EH (cell line): ENCODE measurements at places on chromosomes 6 and 20.

GRCh38 chr20:13432126-13432525 is 206.6 kb downstream of the TASP1 start:
- no peak for DNase-seq

DNA sequence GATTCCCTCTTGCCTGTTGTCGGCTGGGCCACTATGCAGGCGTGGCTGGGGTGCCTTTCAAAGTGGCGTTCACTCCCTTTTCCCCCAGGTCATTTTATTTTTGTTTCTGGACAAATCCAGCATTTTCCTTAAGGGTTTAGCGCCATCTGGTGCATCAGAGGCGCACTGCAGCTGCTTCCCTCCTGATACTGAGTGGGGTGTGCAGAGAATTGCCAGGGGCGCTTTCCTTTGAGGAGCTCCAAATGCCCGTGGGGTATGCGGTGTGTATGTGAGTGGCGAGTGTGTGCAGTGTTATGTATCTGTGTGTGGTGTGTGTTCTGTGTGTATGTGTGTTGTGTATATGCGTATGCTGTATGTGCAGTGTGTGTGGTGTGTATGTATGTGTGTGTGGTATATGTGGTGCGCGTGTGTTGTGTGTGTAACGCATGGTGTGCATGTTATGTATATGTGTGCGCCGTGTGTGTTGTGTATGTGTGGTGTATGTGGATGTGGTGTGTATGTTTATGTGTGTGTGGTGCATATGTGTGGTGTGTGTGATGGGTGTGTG is 100.1 kb upstream of the AGPAT4 start:
- peak; percentile 55 for DNase-seq

- DNase-seq = no peak
Measured at GRCh38 chr6:132972254-132972653, 157.9 kb downstream of the RPS12 start.

- DNase-seq = peak; percentile 25
Measured at GRCh38 chr6:13914351-13914750, 10.4 kb upstream of the RNF182 start.

GRCh38 chr20:35187584-35188190 is 15.8 kb downstream of the PROCR start:
- DNase-seq = no peak

DNA sequence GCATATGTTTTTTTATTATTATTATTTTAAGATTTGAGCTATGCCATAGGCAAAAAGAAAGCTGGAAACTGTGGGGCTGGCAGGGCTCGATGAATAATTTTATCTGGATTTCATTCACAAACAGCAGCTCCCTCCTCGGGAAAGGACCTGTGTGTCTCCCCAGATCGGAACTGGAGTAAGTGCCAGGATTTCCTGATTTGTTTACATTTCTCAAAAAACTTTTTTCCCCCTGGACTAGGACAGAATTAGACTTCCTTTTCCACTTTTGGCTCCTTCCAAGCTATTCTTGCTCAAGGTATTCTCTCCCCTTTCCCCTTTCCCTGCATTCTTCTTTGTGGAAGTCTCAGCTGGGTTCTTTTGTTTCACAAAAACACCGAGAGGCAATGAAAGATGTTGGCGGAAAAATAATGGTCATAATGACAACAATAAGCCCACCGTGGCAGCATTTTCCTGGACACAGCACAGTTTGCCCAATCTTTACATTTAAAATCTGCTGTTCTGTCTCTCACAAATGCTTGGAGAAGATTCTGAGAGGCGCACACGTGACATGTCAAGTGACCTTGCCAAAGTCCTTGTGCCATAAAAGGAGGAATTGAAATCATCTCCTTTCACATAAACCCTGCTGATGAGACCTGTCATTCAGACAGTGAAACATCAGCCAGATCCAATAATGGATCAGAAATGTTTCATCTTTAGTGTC is 85.8 kb upstream of the PREP start:
- peak; percentile 38 for DNase-seq

GRCh38 chr6:52125139-52125538 is 37.7 kb upstream of the PKHD1 start:
- no peak for DNase-seq

DNA sequence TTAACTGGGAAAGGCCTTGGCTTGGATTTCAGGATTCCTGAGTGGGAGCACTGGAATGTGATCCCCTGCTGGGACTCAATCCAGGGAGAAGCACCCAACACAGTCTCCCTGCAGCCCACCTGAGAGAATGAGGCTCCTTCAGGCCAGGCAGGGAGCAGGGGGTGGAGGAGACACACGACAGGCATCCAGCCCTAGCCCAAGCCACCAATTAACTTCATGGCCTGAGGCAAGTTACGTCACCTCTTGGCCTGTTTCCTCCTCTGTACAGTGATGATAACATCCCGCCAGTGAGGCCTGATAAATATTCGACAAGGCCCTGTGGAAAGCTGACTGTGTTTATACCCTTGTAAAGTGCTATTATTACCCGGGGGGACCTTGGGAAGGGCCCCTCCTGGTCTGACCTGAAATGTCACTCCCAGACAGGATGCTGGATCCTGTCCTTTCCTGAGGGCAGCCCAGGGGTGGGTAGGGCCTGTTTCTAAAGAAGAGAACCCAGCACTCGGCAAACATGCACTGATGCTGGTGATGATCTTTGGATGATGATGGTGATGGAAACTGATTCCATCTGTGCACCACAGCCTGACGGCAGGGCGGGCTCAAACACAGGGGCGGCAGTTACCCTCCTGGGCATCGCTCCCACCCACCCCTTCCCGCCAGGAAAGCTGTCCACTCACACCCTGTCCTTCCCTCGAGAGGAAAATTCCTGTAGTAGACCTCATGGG is 12.4 kb downstream of the FRS3 start:
- DNase-seq = peak; percentile 95

- DNase-seq = no peak
Measured at GRCh38 chr20:9993137-9993536, 41.6 kb upstream of the ANKEF1 start.

DNA sequence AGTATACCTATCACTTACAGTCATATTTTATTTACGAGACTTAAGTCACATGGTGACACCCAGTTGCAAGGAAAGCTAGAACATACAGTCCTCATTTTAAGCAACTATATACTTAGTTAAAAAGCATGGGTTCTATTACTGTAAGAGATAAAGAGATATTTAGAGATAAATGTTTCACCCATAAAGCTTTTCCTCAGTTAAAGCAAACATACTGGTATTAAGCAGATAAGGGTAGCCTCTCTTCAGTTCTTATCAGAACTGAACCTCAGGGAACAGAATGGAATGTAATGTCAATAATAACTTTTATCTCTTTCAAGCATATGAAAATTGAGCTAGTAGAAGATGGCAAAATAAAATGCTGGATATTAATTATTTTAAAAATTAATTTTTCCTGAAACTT is 9.9 kb upstream of the ASCC3 start:
- DNase-seq = no peak

DNA sequence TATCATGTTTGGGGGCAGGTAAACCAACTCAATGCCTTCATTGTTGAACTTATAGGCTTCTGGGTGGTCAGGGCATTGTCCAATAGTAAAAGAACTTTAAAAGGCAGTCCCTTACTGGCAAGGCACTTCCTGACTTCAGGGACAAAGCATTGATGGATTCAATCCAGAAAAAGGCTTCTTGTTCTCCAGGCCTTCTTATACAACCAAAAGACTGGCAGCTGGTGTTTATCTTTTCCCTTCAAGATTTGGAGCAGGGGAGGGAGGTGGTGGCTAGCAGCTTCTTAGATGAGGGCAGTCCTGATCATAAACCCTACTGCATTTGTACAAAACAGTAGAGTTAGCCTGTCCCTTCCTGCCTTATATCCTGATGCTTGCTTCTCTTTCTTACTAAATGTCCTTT is 57.5 kb downstream of the NCOA3 start:
- DNase-seq = peak; percentile 62

GRCh38 chr20:31751126-31751525 is 12.0 kb downstream of the TPX2 start:
- DNase-seq = peak; percentile 97

GRCh38 chr6:156994215-156995076 is 217.3 kb downstream of the ARID1B start:
- DNase-seq = no peak

DNA sequence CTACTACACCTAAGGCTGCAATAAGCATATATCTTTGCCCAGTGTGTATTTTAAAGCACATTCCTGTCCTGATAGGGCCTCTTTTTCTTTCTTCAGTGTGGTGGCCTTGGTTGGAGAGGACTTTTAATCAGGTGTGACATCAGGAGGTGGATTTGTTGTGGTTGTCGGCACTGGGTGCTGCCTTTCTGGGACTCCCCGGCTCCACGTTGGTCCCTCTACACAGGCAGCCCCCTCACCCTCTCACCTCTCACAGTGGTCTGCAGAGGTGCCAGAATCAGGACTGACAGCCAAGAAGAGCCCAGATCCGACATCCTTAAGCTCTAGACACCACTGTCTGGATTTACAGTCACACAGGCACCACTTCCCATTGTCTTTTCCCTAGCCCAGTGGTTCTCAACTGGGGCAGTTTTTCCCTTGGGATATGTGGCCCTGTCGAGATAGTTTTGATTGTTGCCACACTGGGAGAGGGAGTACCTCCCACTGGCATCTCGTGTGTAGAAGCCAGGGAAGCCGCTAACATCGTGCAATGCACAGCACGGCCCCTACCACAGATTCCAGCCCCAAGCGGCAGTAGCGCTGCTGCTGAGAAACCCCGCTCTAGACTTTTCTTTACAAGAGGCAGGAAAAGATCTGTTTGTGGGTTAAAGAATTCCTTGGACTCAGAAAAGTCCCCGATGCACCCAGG is 314.1 kb downstream of the QKI start:
- no peak for DNase-seq

- peak; percentile 71 for DNase-seq
Measured at GRCh38 chr6:149834513-149835481, 29.4 kb downstream of the LRP11 start.
